CD4-positive, CD25-positive, alpha-beta regulatory T cell (primary cell): ENCODE measurements at places on chromosomes 11 and 22. TPM values are rescaled to one million over a fixed set of nuclear protein-coding genes. Genes with fewer than 3 reads are reported as not detected.

The CWC15 gene
- total RNA-seq, result 94.1 TPM

The SHISAL1 gene
- not detected for total RNA-seq

- H3K4me3 ChIP-seq, result no peak overlapping the region
- DNase-seq, result no peak
- no peaks in the 10 kb centered on the region for H3K4me1 ChIP-seq
- peaks cover 2% of the 10 kb centered on the region for H3K27me3 ChIP-seq
These were observed 909.0 kb downstream of the BRD1 start for GRCh38 chr22:48918585-48919186.

- no peaks in the 10 kb centered on the region for H3K4me1 ChIP-seq
- no peak for DNase-seq
- no peaks in the 10 kb centered on the region for H3K36me3 ChIP-seq
- H3K4me3 ChIP-seq, result no peak overlapping the region
These were observed 12.4 kb upstream of the MAPK11 start for GRCh38 chr22:50282361-50283155.

- H3K4me3 ChIP-seq, result no peak overlapping the region
- peaks cover 14% of the 10 kb centered on the region for H3K27me3 ChIP-seq
- no peaks in the 10 kb centered on the region for H3K36me3 ChIP-seq
- DNase-seq, result no peak
These were observed 9.6 kb downstream of the POU2F3 start for GRCh38 chr11:120249279-120250262.

DNA sequence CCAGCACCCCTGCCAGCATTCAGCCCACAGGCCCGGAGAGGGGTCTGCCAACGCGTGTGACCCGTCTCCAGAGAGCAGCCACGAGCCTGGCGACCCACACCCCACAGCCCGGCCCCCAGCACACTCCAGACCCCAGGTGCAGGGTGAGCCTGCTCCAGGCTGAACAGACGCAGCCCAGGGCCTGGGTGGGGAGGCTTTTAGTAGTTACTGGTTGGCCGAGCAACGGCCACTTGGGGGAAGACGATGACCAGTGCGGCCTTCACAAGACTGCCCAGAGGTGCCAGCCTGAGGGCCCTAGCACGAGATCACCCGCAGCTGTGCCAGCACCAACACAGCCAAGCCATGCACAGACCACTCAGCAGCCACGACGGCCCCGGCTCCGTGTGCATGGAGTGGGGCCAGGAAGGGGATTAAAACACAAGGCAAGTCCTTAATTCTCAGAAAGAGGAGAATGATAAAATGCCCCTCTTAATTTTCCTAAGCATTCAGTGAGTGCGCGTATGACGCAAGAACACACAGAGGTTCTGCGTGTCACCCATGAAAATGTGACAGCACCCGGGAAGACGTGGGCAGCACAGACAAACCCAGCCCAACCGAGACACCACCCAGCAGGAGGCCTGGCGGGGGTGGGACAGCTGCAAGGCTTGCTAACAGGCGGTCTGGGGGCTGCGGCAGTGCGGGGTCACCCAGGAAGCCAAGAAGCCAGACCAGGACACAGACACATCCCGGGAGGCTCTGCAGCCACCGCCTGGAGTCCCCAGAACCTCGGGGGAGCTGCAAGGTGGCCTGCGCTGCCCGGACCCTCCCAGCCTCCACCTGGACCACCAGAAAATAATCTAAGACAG, 47.6 kb downstream of the BRD1 start:
- H3K36me3 ChIP-seq, result peaks cover 59% of the 10 kb centered on the region
- H3K4me3 ChIP-seq, result no peak overlapping the region
- no peak overlapping the region for H3K27ac ChIP-seq
- peaks cover 5% of the 10 kb centered on the region for H3K4me1 ChIP-seq

GRCh38 chr11:132933703-132934102, 598.6 kb downstream of the OPCML start:
- no peak overlapping the region for H3K4me3 ChIP-seq
- H3K27me3 ChIP-seq, result no peaks in the 10 kb centered on the region
- no peaks in the 10 kb centered on the region for H3K4me1 ChIP-seq
- H3K36me3 ChIP-seq, result no peaks in the 10 kb centered on the region

The EMID1 gene
- total RNA-seq, result 1.3 TPM

The SLC29A2 gene
- total RNA-seq, result 3.4 TPM

DNA sequence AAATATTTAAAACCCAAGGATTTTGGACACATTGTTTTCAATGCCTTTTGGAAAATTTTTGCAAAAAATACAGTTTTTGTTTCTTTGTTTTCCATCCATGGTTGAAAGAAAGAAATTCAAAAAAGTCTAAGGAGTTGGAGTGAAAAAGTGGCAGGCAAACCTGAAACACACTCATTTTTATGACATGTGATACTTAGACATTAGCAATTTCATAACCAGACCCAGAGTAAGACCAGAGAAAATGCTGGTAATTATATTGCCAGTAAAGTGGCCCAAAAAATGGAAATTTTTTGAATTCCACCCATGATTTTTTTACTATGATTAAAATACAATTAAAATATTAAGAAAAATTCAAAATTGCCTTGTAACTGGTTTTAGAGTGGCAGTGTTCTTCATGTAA, 128.2 kb downstream of the SLC17A6 start:
- H3K27ac ChIP-seq, result no peak overlapping the region
- DNase-seq, result no peak
- H3K4me3 ChIP-seq, result no peak overlapping the region
- H3K36me3 ChIP-seq, result no peaks in the 10 kb centered on the region

The C22orf31 gene
- total RNA-seq, result not detected
